ENCODE measurements at places on chromosomes 11 and 22.

DNA sequence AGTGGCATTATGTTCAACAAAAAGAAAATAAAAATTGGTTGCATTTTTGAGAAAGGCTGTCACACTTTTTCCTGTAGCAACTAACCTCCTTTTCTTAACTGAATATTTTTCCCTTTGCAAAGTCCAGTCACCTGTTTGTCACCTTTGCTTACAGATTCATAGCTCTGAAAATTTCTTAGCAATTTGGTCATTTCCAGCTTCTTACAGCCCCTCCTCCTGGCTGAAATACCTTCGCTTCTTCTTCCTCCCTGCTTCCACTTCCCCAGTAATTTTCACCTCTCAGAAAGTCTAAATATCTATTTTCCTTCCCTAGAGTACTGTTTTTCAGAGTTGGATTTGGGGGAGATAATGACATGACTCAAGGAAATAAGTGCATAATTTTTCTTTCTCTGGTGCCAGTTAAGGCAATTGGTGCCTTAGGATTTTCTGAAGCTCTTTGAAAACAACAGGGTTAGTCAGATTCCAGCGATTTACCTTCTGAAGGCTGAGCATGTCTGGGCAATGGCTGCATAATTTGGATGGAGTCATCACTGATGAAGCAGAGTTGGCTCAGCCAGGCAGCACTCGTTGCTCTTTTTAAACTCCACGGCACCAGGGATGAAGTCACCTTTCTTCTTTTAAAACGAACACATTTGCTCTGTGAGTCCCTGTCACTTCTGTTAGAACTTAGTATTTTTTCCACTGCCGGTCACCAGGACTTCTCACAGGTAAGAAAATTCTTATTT lies 62.1 kb upstream of the AMOTL1 start:
- DNase-seq, result no peak

- DNase-seq, result no peak
Measured at GRCh38 chr22:50017701-50018224, 5.2 kb upstream of the IL17REL start.

DNA sequence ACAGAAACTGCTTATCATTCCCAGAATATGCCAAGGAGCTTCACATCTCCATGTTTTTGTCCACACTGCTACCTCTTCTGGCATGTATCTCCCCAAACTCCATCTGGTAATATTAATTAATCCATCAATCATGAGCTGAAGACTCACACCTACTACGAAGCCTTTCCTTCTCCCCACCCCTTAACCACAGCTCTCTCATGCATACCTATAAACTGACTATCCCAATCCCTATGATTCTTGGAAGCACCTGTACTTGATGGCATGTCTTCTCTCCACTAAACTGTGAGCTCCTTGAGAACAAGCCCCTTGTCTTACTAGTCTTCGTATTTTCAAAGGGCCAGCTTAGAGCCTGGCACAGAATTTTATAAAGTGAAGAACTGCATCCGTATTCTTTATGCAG lies 47.3 kb downstream of the RELT start:
- DNase-seq, result no peak

DNA sequence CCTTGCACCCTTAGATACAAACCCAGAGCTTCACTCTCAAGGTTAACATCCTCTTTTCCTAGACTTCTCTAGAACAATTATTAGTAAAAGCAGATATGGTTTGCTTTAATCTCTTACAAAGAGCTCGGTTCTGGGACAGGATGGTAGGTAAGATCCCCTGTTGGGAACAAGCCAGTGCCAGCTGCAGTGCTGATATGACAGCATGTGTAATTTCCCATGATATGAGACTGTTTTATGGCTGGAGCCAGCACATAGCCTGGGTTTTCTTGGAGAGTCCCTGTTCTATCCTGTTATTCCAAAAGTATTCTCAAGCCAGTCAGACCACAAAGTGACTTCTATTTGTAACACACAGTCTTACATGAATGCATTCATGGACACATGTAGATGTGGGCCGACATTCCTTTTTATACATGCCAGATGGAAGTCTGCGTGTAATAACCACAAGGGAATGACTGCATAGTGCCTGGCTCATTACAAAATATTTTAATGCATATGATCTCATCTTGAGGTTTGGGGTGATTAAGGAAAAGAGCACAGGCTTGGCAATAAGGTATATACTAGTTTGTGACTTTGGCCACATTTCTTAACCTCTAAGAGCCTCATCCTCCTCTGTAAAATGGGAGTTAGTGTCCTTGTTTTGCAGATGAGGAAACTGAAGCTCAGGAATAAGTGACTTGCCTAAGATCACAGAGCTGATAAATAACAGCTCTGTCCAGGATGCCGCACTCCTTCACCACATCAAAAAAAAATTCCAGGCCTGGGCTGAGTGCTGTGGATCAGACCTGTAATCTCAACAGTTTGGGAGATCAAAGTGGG lies 21.8 kb downstream of the CLMP start:
- no peak for DNase-seq

DNA sequence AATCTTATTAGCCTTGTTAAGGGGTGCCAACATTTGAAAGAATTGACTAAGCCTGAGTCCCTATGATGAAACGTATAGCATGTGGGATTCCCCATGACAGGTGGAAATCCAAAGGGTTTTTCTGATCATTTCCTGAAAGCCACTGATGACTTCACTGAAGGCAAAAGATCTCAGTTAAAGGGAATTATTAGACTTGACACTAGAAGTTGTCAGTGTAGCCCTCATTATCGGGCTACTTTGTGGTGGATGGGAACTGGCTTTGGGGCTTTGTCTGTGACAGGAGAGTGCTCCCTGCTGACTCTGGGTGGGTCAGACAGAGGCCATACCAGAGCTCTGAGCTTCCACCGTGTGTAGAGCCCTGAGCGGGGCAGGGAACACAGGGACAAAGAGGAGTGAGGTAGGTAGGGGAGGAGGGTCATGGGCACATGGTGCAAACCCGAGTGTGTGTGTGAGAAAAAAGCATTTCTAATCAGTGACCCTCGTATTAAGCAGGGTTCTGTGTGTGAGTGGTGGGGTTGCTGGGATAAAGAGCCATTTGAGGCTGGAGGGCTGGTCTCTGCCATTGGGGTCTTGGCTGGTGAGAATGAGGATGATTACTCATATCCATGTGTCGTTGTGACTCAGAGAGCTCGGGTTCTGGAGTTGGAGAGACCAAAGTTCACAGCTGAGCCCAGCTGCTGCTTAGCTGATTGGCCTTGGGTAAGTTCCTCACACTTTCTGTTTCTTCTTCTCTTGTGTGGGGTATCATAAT lies 101.1 kb downstream of the GRIK4 start:
- no peak for DNase-seq
